COR-L47 (cell line): ENCODE measurements at places on chromosomes 1 and 21.
A peak's percentile ranks its signal among the peaks of the same experiment; 100 is the strongest.

- peak; percentile 92 for DNase-seq
Observed at GRCh38 chr1:54542120-54542961, 5.7 kb upstream of the ACOT11 start.

- DNase-seq = no peak
Observed at GRCh38 chr1:236765831-236766230, 29.3 kb upstream of the MTR start.

- no peak for DNase-seq
Observed at GRCh38 chr1:185406006-185406690, 89.1 kb upstream of the IVNS1ABP start.

DNA sequence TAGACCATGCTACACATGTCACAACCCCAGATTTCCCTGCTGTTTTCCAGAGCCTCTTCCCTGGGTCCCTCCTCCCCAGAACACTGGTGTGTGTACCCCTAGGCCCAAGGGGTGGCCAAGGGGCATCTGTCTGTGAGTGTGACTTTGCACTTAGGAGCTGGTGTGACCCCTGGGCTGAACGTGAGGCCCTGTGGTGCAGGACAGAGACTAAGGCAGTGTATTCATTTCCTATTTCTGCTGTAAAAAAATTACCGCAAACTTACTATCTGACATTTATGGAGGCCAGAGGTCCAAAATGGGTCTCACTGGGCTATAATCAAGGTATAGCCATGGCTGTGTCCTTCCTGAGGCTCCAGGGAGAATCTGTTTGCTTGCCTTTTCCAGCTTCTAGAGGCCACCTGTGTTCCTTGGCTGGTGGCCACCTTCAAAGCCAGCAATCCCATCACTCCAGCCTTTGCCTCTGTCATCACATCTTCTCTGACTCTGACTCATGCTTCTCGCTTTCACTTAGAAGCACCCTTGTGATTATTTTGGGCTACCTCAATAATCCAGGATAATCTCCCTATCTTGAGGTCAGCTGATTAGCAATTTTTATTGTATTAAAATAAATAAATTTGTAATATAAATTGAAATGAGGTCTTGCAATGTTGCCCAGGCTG is 24.0 kb upstream of the ELOA start:
- no peak for DNase-seq

DNA sequence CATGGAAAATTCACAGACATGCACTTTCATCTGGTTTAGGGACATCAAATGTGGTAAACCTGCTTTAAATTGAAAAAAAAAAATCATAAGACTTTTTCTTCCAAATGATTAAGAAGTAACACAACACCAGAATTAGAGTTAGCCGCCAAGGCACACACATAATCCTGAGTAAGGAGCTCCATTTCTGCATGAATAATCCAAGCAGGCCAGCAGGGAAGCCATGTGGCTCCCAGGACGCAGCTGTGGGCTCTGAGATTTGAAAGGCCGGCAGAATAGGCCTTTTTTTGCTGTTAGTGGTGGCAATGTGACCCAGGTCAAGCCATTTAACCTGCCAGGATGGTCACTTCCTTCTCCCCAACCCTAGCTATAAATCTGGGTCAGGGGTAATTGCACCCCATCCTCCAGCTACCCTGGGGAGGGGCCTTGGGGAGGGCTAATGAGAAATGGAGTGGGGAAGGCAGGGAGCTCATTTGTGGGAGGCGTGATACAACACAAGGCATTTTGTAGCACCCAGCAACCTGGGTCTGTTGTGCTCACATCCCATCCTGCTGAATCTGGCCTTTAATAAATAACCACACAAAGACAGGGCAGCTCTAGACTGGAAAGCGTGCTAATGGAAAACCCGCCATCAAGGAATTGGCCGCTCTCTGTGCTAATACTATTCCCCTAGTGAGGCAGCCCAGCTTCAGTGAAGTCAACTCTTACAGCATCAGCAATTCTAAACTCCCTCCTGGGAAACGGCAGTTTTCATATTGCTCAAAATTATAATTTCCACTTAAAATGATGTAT is 178.5 kb downstream of the RHOU start:
- DNase-seq = no peak

- no peak for DNase-seq
Observed at GRCh38 chr1:47396671-47397196, 19.4 kb upstream of the FOXE3 start.

GRCh38 chr21:16708101-16708835 is 804.6 kb upstream of the CXADR start:
- no peak for DNase-seq

DNA sequence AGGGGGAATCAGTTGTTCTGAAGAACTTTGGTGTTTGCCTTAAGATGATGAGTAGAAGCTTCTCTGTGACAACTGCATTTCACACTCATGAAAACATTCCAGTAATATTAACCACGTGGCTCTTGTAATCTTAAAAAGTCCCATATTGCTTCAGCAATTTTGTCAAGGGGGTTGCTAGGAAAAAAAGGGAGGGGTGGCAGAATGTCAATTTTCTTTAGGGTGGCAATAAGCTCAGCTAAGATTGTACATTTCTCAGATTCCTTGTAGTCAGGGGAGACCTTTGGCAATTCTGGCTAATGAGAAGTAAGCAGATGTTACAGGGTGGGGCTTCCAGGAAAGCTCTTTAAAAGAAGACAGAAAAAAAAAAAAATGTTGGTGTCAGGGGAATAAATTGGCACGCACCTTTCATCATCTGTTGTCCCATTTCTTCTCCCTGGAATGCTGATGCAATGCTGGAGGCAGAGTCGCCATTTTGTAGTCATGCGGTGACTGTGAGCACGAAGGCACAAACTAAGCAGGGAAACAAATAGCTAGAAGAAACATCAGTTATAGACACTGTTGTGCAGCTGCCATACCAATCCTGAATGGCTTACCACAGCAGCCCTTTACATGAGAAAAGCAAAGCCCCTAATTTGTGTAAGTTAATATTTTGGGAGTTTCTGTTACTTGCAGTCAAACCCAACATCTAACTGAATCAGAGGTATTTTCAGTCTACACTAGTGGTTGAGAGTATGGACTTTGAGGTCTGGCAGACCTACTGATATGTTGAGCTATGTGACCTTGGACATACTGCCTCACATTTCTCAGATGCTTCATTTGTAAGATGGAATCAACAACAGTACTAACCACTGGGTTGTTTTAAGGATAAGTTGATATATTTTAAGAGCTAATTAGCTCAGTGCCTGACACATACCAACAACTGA is 56.1 kb upstream of the MRPS6 start:
- no peak for DNase-seq

DNA sequence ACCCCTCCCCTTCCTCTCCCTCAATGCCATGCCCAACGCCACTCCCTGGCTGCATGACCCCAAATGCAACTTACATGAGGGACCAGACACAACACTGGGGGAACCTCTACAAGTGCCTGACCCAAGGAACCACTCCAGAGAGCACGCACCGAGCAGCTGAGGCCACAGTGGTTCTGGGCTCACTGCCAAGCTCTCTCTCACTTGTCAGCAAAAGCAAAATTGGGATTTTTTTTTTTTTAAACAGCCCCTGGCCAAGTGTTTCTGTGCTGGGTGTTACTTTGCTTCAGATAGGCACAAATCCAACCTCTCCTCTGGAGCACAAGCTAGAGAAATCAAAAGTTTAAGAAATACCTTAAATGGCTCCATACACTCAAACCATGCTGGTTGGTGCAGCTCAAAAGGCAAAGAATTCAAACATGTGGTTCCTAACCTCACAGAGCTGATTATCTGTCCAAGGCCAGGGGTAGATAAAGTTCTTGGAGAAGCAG is 363.0 kb downstream of the SETD4 start:
- DNase-seq = peak; percentile 82

DNA sequence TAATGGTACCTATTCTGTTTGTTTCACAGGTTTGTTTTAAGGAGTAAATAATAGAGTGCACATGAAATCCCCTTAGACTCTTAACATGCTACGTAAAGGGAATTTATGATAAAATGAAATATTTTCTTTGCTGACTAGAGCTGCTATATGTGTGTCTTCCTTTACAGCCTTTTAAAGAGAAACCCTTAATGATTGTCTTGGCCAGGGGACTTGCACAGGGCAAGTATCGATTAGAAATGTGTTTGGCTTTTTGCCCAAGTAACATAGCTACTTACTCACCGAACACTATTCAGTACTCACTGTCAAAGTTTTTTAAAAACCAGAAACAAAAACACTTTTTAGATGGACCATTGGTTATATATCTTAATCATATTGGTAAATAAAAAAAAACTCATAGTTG is 71.3 kb upstream of the KIAA1614 start:
- no peak for DNase-seq

DNA sequence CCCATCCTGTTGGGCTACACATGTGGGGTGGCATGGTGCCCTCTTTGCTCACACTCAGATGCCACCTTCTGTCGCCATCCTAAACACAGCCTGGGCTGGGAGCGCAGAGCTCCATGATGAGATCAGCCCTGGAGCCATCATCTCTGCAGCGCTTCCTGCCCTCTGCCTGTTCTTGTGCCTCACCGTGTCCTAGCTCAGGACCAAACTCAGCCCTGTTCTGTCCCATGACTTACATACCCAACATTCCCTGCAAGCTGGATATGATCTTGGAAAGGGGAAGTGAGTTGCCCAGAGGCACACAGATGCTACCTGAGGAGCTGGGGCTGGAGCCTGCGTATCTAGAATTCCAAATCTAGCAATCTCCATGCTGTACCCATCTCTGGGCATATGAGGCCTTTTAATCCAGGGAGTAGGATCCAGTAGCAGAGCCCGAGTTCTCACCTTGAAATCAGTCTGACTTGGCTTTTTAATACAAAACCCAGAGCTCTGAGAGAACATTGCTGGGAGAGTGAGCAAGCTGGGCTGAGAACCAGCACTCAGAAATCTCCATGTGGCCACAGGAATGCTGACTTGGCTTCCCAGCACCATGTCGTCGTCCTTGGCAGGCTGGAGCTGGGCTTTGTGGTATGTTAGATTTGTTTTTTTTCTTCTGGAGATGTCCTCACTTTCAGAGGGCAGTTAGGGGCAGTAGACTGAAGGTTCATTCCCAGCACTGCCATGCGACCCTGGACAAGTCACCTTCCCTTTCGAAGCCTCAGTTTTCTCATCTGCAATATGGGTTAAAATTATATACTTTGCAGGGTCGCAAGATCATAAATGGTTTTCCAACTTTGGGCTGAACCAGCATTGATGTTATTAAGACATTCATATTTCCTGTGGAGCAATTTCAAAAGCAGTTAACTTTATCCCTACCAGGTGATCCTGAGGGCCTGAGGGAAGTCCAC is 2.6 kb downstream of the ALPL start:
- DNase-seq = no peak

- peak; percentile 47 for DNase-seq
Observed at GRCh38 chr1:155134880-155135414, 705 bp upstream of the SLC50A1 start.

- DNase-seq = no peak
Observed at GRCh38 chr1:167808104-167808503, 86.3 kb downstream of the MPZL1 start.

DNA sequence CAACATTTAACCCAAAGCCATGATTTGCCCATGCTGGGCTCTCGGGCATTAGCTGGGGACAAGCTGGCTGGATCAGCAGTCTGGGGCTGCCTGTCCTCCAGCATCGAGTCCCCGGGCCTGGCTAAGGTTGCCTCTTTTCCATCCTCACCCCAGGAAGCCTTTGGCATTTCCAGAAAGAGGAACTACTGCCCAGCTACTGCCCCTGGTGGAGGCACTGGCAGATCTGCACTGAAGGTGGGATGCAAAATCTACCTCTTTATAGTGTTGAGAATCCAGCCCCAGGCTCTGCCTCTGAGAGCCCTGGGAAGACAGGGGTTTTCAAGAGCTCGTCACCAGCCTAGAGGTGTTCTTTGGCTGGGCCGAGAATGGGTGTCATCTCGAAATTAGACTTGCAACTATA is 635.9 kb downstream of the MATN1 start:
- DNase-seq = peak; percentile 11

- DNase-seq = no peak
Observed at GRCh38 chr1:24321126-24321525, 2.0 kb downstream of the GRHL3 start.

GRCh38 chr1:236689713-236690569 is 3.6 kb downstream of the ACTN2 start:
- no peak for DNase-seq

DNA sequence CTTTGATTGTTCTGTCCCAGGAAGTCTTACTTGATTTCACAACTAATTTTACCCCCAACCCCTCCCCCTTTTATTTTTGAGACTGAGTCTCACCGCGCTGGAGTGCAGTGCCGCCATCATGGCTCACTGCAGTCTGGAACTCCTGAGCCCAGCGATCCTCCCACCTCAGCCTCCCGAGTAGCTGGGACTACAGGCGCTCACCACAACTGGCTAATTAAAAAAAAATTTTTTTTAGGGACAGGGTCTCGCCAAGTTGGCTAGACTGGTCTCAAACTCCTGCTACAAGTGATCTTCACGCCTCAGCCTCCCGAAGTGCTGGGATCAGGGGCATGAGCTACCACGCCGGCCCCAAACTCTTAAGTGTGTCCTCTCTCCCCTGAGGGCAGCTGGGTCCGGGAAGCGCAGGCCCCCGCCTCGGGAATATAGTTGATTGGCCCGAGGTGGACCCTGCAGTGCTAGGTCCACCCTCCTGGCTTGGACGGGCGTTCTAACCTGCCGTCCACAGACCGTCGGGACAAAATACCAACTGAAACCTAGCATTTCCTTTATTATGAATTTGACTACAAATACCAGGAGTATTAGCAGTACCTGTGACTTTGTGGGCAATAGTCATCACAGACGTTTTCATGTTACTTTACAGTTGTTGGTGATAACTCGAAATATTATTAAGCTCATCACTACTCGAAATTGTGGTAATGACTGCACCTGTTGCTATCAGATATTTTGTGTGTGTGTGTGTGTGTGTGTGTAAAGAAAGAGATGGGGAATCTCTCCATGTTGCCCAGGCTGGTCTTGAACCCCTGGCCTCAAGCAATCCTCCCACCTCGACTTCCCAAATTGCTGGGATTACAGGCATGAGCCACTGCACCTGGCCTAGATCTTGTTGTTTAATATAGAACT is 642 bp upstream of the PARP1 start:
- DNase-seq = no peak

- DNase-seq = no peak
Observed at GRCh38 chr1:153395136-153395685, 4.3 kb upstream of the S100A8 start.

DNA sequence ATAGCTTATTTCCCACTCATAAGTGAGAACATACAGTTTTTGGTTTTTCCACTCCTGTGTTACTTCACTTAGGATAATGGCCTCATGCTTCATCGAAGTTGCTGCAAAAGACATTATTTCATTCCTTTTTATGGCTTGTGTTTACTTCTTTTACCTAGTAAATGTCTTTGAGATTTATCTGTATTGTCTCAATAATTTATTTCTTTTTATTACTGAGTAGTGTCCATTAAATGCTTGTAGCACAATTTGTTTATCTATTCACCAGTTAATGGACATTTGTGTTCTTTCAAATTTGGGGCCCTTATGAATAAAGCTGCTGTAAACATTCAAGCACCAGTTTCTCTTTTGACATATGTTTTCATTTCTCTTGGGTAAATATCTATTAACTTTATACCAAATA is 86.0 kb downstream of the UCHL5 start:
- DNase-seq = no peak

- no peak for DNase-seq
Observed at GRCh38 chr1:229064320-229065168, 206.4 kb upstream of the RAB4A start.

GRCh38 chr1:63640633-63641567 is 47.7 kb downstream of the PGM1 start:
- no peak for DNase-seq
